GM23248 (cell line): ENCODE measurements at places on chromosomes 7 and 10. TPM values are rescaled to one million over a fixed set of nuclear protein-coding genes. Genes with fewer than 3 reads are reported as not detected.

Gene CFAP46
- total RNA-seq, result 0.22 TPM in 1 of 2 replicates, not detected in the other

DNA sequence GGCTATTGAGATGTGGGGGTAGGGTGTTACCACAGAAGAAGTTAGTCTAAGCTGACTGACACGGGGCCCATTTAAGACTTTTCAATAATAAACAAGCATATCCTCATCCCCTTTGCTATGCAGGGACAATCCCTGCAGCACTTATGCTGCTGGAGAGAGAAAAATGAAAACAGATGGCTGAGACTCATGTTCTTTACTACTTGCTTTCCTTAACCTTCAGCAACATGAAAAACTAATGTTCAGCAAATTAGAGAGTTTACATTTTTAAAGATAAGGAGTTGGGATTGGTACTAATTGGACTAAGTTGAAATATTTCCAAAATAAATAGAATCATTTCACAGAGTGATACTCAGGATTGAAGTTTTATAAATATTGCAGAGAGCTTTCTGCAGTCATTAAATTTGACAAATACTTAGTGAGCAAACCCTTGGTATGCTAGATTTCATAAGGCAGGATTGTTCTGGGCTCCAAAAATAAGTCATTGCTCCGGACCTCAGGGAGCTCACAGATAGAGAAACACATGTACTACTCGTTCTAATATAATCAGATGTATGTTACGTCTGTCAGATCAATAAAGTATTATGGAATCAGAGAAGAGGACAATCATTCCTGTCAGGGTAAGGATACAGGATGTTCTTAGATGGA lies 147.1 kb upstream of the LRRN3 start:
- DNase-seq, result peak; percentile 40

Gene PRRT4
- not detected in 2 replicates for total RNA-seq

GRCh38 chr10:80207768-80208370 lies 2.5 kb upstream of the ANXA11 start:
- no peak for DNase-seq

- no peak for DNase-seq
Observed at GRCh38 chr7:1936531-1937251, 266.6 kb downstream of the ELFN1 start.

Gene CLRN3
- total RNA-seq, result not detected in 2 replicates

GRCh38 chr7:24842449-24843241 lies 85.4 kb upstream of the GSDME start:
- peak; percentile 25 for DNase-seq

DNA sequence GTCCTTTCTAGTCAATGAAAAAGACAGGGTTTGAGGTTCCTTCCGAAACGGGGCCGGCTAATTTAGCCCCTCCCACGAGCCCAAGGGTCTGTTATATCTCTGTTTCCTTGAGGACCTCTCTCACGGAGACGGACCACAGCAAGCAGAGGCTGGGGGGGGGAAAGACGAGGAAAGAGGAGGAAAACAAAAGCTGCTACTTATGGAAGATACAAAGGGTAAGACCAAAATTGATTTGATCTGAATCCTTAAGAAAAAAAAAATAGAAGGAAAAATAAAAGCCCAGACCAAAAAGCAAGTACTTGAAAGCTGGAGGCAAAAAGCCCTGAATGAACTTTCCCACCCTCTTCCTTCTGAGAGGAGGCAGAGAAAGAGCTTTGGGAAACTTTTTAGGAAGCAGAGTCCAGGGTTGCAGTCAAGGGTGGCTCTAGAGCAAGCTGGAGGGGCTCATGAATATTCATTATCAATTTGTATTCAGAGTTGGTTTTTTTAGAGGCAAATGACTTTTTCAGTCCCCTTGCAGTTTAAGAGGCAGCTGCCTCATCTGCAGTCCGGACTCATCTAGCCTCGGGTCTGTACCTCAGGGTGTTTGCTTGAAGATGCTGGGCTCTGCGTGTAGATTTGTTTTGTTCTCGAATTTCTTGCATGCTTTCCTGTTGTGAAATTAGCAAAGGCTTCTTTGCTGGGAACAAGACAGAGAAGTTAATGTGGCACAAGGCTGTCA lies at the start of gene ENTPD1:
Gene ENTPD1 (plus strand): TSS at position 123 of the 721 bp plus-strand sequence. CDS start 77 bp downstream, at position 200.
- DNase-seq, result no peak

- DNase-seq, result no peak
Observed at GRCh38 chr7:107924841-107925504, 34.0 kb downstream of the DLD start.

- DNase-seq, result no peak
Observed at GRCh38 chr7:32658034-32658433, 162.7 kb downstream of the AVL9 start.

- no peak for DNase-seq
Observed at GRCh38 chr7:151144387-151144786, 23.1 kb downstream of the GBX1 start.

DNA sequence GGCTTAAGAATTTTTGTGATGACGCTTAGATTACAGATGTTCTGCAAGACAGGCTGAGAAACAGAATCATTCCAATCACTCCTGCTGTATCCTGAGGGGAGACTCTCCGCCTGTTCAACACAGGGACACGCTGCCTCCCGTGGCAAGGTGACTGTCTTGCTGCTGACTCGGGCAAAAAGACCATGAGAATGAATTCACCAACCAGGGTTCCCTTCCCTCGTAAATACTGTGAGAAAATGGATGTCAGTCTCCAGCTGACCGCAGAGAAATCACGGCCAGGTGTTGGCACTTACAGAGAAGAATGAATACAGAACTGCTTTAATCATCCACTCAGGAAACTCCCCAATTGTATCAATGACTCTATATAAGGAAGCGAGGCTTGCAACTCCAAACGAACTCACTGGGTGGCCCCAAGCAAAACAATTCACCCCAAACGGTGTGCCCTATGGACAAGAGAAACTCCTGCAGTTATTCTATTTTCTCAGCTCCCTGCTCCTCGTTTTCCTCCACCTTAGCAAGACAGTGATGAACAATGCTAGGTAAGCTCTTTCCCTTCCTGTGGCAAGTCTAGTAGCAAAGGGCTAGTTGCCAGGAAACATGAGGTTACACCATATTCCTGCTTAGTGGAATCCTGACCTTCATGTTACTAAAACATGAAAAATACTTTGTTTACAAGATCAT lies 22.8 kb downstream of the GNA12 start:
- DNase-seq, result peak; percentile 81

- DNase-seq, result no peak
Observed at GRCh38 chr10:44415121-44415520, 30.2 kb upstream of the CXCL12 start.

GRCh38 chr7:79495544-79496272 lies 42.2 kb upstream of the MAGI2 start:
- DNase-seq, result peak; percentile 78

DNA sequence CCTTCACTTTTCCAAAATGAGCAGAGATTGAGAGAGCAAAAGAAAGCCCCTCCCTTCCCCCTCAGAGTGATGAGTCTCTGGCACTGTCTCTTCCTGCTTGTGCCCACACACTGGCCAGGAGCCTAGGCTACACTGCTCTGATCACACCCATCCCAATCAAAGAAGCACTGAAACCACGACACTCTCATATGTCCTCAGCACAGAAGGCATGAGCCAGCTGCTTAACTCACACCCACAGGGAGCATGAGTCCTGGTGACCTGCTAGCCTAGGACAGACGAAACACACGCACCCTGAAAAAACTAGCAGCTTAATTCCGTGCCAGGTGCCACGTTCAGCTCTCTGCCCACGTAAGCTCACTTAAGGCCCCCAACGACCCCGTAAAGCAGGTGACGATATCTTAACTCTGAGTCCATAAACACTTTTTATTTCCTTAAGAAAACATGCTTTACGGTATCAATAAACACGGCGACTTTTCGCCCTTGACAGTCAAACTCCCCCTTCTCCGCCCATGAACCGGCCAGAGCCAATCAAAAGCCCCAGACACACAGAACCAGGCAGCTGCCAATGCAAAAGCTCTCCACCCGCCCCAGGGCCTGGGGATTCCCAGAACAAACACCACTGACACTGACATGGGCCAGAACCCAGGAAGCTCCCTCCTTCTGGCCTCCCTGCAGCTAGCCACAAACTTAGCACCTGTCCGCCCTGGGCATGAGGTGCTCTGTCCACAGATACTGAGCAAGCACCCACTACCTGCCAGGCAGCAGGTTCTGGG lies 69.0 kb downstream of the TNRC18 start:
- DNase-seq, result peak; percentile 93

Gene SLC16A12
- not detected in 2 replicates for total RNA-seq

DNA sequence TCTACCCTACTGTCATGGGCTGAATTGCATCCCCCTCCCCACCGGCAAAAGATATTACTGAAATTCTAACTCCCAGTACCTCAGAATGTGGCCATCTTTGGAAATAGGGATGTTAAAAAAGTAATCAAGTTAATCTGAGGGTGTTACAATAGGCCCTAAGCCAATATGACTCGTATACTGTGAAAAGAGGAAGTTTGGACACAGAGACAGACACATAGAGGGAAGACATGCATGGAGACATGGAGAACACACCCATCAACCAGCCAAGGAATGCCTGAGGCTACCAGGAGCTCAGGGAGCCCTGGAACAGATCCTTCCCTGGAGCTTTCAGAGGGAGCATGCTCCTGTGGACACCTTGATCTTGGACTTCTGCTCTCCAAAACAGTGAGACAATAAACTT lies 138.2 kb upstream of the ADO start:
- DNase-seq, result no peak

GRCh38 chr10:118851062-118852035 lies 96.6 kb upstream of the CACUL1 start:
- DNase-seq, result peak; percentile 18

Gene GBX1
- total RNA-seq, result not detected in 2 replicates

DNA sequence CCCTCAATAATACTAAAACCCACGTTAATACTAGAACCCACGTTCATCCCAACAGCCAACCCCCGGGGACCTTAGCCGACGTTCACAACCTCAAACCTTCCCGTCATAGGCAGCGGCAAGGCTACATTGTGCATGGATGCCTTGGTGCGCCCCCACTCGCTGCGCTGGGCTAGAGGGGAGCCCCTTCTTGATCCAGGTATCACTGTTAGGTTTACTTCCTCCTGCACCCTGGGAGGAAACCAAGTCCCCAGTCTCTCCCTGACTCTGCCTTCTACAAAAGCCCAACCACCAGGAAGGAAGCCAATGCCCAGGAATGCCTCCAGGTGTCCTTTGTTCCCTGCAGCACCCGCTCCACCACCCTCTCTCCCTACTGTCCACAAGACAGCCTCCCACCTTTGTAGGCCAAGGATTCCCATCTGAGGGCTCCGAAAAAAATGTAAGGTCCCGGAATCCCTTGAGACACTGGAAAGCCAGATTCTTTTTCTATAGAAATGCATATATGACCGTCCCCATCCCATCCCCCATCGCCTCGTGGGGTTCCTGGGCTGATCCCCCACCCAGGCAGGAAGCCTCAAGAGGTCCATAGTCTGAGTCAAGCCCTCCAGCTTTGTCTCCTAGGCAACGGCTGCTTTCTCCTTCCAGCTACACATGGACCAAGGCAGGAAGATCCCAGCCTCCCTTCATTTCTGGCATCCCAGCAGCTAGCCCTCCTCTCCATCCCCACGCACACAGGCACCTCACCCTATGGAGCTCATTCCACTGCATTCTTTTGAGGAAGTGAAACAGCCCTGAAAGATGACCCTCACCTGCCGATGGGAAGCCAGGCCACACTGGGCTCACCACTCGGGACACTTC lies 25.2 kb downstream of the CTBP2 start:
- no peak for DNase-seq

- no peak for DNase-seq
Observed at GRCh38 chr10:71825217-71825616, 25.8 kb downstream of the PSAP start.

Gene TMEM229A
- total RNA-seq, result not detected in 2 replicates

GRCh38 chr10:71244431-71245419 lies 32.4 kb downstream of the UNC5B start:
- peak; percentile 87 for DNase-seq

Gene GNAT3
- not detected in 2 replicates for total RNA-seq
